ENCODE measurements at places on chromosomes 2 and 18.

GRCh38 chr2:18253686-18254197 lies 306.7 kb downstream of the RDH14 start:
- no peak for DNase-seq

DNA sequence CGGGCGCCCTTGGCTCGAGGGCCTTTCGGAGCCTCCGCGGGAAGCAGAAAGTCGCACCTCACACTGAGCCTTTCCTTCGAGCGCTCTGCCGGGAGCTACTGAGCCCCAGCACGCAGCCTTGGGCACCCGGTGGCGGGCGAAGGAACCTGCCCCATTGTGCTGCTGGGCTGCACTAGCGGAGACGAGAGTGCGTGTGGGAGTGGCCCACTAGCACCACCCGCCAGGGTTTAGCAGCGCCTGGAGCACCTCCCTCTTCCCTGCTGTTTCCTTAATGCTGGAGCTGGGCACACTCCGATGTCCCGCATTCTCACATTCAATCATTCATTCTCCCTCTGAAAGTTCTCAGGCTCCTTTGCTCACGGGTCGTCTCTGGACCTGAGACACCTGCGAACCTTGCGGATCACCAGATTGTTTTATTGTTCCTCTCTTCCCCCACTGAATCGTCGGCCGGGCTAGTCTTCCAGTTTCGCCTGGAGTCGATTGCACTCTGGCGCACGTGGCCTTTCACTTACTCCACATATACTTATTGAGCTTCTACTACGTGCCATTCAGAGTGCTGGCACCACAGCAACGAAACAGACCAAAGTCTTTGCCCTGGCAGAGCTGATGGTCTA lies 8.5 kb upstream of the PAX3 start:
- DNase-seq = no peak

- DNase-seq = no peak
These were observed 9.9 kb upstream of the ZEB2 start for GRCh38 chr2:144529841-144530240.

DNA sequence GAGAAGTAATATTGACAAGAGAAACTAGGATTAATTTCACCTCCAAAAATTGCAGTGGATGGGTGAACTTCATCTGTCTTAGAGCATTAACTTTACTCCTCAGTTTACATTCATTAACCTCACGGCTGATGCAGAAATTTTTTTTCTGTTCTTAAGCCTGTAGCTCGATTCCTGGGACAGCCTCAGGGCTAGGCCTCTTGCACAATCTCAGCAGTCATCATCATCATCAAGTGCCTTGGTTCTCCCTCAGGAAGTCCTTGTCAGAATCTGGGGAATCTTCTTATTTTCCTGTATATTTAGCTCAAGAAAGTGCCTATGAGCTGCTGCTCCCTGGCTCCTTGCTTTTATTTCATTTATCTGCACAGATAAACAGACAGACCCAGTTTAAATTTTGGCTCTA lies 1272.2 kb upstream of the LRRTM1 start:
- no peak for DNase-seq

- no peak for DNase-seq
These were observed 40.2 kb downstream of the POLR1A start for GRCh38 chr2:86065512-86065911.

DNA sequence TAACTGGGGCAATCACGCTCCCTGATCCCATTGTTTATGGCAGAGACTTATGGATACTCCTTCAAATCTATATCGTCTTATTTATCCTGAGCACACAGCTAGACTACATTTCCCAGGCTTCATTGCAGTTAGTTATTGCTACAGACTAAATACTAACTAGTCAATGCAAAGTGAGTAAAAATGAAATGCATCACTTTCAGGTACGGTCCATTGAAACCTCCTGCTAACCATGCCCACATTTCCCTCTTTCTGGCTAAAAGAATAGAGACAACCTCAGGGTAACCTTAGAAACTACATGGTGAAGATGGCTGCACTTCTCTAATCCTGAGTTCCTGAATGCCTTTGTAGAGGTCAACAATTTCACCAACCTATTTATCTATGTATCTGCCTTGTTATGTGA lies 437.4 kb downstream of the EPHA4 start:
- no peak for DNase-seq

GRCh38 chr2:232598293-232598692 lies 35.1 kb upstream of the EFHD1 start:
- DNase-seq = no peak

GRCh38 chr2:178530625-178531142 lies 50.4 kb downstream of the PLEKHA3 start:
- no peak for DNase-seq

DNA sequence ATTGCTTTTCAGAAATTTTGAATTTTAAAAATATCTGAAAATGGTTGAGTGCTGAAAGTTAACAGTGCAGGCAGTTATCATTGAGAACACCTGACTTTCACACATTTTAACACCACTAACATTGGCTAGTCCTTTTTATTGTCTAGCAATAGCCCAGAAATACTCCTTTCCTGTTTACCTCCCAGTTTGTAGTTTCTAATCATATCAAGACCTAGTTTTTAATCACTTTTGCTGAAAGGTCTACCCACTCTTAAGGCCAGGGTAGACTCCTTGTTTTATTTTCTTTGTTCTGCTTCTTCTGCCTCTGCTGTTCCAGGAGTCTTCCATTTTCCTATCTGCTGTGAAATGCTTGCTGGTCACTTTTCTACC lies 72.1 kb downstream of the UBE2E3 start:
- no peak for DNase-seq

- DNase-seq = no peak
These were observed 7.6 kb upstream of the PRSS56 start for GRCh38 chr2:232512602-232513001.

- no peak for DNase-seq
These were observed 4.2 kb upstream of the ODC1 start for GRCh38 chr2:10452312-10452711.

DNA sequence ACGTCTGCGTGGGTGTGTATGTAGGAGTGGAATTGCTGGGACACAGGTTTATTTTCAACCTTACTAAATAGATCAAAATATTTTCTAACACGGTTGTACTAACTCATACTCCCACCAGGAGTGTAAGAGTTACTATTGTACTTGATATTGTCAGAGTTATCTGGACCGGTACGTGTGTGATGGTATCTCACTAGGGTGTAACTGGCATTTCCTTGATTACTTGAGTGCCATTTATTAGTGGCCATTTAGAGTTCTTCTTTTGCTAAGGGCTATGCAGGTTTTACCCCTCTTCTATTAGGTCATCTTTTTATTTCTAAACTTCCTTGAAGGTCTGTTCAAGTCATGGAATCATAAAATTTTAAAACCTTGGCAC lies 33.5 kb downstream of the CENPO start:
- DNase-seq = no peak

GRCh38 chr18:10190564-10190963 lies 263.9 kb upstream of the APCDD1 start:
- no peak for DNase-seq

DNA sequence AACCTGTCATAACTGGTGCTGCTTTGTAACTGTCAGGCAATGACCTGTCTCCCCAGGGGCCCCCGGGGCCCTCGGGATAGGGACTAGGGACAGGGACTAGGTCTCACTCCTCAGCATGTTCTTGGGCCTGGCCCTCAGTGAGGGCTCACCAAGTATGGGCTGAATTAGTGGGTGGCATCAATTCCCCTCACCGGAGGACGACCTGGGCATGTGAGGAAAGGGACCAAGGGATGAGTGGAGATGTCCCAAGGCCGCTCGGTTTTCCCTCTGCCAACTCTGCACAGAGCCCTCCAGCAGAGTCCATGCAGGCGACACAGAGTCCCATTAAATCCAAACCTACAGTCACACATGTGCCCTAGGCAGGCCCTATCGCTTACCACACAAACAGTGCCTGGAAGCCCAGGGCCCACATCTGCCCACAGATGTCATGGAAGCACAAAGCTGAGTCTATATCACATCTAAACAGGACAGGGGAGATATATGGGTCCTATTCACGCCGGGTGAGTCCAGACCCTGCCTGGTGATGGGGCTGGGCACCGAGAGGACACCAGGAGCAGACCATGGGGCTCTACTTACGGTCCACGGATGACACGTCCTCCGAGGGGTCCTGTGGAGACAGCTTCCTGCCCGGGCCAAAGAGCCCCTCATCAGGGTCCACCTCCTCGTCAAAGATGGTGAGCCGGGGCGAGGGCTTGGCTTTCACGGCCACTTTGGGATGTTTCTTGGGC lies 26.6 kb downstream of the HS1BP3 start:
- DNase-seq = no peak

- no peak for DNase-seq
These were observed 57.9 kb downstream of the ABCA12 start for GRCh38 chr2:215080545-215080944.

GRCh38 chr2:119063177-119063576 lies 95.4 kb downstream of the C1QL2 start:
- no peak for DNase-seq

DNA sequence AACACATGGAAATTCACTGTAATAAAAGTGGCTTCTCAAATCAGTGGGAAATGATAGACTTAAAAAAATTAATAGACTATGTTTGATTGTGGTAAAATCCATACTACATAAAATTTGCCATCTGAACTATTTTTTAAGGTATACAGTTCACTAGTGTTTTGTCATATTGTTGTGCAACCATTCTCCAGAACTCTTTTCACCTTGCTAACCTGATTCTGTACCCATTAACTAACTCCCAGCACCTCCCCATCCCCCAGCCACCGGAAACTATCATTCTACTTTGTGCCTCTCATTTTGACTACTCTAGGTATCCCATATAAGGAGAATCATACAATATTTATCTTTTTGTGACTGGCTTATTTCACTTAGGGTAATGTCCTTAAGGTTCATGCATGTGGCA lies 153.3 kb downstream of the PTPRM start:
- DNase-seq = no peak

DNA sequence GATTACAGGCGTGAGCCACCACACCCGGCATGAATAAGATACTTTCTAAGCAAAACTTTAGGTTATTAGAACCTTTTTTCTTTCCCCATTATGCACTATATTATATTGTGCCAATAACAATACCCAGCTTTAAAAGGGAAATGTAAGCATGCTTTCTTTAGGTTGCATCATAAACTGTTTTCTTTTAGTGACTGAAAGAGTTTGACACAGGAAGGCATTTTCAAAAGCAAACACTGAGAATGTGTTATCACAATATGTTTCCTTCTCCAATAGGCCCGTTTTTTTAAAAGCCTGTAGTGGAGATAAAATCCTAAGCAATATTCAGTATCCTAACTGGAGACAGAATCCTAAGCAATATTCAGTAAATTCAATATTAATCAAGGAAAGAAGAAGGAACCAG lies 16.7 kb upstream of the EPB41L5 start:
- DNase-seq = no peak

DNA sequence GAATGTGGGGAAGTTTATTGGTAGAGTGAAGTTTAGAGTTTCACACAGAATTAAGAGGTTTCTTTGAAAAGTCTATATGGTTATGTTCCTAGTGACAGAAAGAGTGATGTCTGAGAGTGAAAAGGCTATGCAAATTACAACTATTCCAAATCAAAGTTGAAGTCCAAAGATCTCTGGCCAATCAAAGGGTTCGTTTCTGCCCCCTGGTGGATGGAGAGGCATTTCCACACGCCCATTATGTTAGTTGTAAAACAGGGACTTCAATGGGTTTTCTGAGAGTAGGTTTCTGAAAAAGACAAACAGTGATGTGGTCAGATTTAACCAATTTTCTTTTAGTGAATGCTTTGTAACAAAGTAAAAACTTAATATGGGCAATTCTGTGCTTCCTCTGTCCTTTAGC lies 441.5 kb upstream of the POU3F3 start:
- DNase-seq = no peak

DNA sequence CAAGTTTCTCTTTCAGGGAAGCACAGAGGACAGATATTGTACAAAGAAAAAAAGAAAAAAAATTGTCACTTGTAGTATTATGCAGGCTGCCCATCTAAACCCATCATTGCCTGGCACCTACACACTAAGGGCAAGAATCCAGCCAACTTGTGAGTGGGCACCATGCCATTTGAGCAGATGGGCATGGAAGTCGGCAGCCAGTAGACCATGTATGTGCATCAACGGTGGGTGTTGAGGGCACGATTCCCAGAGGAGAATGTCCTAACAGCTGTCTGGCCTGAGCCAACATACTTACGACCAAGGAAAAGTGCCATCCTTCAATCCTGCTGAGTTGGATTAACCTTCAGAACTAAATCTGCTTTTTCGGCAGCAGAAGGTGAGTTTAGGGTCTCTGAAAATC lies 63.9 kb downstream of the ARHGAP15 start:
- DNase-seq = no peak
